ENCODE measurements at places on chromosomes 5 and 9.

GRCh38 chr9:137009938-137010732 is 13.8 kb upstream of the CLIC3 start:
- no peak for DNase-seq

- DNase-seq: peak; percentile 31
Observed at GRCh38 chr5:55222985-55223811, 3.9 kb downstream of the MCIDAS start.

DNA sequence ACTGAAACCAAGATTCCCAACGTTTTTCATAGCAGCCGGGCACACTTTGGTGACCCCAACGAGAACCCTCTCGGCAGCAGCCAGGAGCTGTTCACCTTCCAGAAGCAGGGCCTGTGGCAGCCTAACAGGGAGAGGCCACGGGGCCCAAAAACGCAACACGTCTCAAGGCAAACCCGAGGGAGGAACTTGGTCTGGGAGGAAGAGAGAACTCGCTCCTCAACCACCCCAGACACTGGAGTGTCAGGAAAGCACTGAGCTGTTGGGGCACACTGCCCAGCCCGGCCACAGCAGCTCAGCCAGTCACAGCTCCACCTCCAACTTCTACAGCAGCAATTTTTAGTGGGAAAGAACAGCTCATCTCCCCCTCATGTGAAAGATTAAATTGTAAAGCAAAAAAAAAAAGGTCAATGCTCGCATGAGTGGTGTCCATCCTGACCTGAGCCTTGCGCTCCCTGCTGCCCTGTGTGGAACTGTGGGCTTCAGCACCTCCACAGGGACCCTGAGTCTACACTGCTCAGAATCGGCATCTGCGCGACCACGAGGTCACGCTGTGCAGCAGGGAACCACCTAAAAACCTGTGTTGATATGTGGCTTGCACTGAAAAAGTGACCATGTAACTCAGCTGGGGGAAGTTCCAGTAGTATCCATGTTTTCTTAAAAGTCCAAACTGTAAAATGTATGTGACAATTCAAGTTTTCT is 55.0 kb downstream of the IPPK start:
- DNase-seq: no peak

DNA sequence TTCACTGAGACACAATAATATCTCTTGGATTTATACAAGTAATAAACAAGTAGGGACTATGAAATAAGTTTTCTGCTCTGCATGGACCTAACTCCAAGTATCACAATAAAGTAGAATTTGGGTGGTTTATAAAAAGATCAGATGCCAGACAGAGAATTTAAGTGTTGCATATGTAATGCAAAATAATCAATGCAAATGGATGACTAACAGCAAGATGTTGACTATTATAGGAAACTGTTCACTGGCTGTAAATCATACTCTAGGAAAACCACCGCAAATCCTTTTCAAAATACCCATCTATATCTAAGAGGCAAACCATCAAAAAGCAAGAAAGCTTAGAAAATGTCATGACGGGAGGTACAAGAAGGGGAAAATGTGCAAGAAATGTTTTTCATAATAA is 539.8 kb upstream of the FAM174A start:
- DNase-seq: no peak

GRCh38 chr5:42870882-42871418 is 59.3 kb upstream of the SELENOP start:
- no peak for DNase-seq

DNA sequence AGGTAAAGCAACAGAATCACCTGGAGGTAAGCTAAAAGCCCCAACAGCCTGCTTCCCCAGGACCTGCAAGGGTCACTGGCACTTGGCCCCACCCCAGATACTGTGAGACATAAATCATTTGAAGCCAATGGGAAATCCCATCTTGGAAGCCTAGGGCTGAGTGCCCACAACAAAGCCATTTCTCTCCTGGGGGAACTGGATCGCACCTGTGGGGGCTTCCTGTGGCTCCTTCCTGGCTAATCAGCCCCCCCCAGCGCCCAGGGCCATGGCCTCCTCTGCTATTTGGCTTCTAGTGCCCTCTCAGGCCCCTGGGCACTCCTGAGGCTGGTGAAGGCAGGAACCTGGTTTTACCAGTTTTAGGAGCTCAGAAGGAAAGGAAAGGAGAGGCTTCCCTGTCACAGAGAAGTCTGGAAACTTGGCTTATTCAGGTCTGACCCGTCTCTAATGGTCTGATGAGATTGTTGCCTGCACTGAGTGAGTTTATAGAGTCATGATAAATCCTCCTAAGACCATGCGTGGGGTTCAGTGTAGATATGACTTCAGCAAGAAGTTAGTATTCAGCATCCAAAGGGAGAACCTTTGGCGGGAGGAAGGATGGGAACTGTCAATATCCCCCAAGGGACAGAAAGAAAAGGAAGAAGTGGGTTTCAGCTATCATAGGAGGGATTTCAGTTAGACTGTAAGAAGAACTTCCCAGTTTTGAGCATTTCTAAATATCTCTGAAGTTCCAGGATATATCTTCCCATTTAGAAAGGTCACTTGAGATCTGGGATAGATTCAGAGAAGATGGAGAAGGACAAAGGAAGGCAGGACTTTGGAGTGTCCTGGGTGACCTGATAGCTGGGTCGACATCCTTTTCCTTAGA is 1.2 kb downstream of the KCNMB1 start:
- no peak for DNase-seq

DNA sequence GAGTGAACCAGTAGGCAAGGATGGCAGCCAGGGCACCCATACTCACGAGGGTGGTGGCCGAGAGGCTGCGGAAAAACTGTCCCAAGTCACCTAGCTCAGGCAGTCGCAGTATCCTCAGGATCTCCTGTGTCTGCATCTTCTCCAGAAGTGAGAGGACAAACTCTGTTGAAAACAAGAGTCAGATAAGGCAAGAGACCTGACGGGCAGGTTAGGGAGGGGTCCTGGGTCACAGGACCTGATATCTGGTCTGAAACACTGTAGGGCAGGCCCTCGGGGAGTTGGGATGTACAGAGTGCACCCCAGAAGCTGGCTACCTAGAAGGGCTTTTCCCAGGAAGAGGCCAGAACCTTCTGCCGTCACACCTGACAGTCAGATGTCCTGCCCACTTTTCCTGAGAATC is 17.4 kb downstream of the ACSL6 start:
- DNase-seq: no peak

DNA sequence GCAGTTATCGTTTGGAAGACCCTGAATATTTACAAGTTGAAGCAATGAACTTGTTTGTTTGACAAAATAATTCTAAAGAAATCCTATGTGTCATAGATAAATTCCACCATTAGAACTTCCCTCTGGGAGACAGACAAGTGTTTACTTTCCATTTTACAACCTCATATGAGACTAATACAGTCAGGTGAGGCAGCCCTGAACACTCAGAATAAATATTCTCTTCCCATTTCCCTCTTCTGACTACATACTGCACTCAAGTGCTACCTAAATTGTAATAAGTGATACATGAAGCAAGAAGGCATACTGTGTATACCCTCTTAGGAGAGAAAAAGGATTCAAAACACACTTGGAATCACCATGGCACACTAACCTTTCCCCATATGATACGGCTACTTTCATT is 6.8 kb downstream of the RASEF start:
- DNase-seq: no peak

DNA sequence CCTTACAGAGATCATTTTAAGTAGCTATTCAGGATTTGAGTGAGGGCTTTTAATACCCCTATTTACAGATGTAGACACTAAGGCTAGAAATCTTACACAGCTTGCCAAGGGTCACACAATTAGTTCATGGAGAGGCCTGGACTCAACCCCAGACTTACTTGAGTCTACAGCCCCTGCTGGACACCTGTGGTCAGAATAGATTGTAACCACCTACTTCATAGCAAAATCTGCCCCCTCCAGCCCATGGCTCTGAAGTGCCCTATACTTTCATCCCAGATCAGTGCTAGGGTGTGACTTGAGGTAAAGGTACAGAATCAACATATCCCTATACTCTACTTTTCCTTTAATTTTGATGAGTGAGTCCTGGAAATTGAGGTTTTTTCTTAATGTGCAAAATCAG is 291.3 kb downstream of the ADGRV1 start:
- no peak for DNase-seq

- DNase-seq: no peak
Observed at GRCh38 chr5:80399526-80400239, 8.2 kb upstream of the ZFYVE16 start.

DNA sequence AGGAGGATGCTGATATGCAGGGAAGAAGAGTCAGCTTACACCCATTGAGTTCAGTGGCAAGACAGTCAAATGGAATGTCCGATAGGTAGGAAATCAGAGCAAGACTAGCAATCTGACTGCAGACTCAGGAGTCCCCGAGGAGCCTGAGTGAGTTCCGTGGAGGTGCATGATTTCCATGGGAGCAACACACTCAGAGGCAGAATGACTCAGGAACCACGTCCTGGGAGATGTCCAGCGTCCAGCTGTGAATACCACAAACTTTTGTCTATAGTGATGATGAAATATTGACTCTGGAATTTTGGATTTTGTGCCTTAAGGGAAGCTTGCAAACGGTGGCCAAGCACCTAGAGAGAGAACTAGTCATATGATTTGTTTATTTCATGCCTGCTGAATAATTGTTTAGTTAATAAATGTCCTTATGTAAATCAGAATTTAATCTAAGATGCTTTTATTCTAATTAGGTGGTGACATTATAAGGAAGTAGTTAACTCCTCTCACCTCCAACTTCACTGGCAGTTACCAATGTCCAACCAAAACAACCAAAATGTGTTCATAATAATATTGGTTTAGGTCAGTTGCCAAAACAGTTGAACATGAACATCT is 100.4 kb downstream of the PDE4D start:
- no peak for DNase-seq

DNA sequence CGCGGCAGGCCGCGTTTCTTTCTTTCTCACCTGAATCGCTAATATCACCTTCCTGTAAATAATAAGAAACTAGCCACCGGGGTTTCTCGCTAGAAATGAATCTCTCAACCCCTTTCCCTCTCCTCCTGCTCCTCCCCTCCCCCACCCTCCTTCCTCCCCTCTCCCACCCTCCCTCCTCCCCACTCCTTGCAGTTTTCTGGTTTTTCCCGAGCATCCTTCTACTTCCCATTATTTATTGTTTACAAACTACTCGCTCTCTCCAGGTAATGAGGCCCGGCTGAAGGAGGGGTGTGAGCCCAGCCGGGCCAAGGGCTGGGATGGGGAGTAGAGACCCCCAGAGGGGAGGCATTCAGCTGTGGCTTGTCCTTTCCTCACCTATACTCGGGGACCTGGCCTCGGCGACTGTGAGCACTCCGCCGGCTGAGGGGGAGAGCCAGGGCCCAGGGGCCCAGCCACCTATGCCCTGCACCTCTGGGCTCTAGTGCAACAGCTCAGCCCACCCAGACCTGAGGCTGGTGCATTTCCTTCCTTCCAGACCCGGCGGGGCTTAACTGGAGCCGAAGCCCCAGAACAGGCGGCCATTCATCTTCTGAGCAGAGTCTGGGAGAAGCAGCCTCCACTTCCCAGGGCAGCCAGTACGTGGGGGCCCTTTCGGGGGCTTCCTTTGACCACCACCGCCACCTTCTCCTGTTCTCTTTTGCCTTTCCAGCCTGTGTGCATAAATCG is 2.1 kb upstream of the IRX4 start:
- DNase-seq: no peak

DNA sequence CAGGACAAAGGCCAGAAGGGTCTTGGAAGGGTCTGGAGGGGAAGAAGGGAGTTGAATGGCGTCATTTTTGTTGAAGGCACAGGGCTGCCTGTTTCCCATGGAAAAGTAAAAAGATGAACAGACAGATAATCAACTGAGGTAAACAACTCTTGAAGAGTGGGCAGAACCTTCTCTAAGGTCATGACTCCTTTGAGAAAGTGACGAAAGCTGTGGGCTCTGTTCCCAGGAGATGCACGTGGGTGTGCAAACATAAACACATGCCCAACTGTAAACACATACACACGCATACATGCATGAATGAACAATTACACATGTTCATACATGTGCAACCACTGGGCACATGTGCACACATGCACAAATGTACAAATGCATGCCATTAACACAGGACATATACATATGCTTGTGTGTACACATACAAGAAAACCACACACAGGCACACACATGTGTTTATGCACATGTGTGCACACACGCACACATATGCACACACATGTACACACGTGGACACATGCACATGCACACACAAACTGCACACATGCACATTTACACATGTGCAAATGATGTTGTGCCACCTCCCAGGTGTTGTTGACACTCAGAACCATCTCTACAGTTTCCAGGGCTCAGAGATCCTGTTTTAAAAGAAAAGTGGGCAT is 143.3 kb downstream of the GADD45G start:
- DNase-seq: no peak

DNA sequence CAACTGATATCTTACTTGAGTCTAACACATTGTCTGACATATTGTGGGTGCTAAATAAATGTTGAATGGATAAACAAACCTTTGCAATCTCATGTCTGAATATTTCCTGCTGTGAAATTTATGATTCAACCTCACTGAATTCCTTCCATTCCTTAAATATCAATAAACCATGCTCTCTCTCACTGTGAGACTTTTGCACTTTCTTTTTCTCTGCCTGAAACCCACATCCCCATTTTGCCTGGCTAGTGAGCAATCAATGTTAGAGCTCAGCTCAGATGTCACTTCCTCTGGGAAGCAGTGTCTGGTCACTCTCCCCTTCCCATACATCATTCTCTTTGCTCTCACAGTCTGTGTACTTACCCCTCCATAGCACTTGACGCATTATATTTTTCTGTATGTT is 383.7 kb upstream of the TRPC7 start:
- DNase-seq: no peak

DNA sequence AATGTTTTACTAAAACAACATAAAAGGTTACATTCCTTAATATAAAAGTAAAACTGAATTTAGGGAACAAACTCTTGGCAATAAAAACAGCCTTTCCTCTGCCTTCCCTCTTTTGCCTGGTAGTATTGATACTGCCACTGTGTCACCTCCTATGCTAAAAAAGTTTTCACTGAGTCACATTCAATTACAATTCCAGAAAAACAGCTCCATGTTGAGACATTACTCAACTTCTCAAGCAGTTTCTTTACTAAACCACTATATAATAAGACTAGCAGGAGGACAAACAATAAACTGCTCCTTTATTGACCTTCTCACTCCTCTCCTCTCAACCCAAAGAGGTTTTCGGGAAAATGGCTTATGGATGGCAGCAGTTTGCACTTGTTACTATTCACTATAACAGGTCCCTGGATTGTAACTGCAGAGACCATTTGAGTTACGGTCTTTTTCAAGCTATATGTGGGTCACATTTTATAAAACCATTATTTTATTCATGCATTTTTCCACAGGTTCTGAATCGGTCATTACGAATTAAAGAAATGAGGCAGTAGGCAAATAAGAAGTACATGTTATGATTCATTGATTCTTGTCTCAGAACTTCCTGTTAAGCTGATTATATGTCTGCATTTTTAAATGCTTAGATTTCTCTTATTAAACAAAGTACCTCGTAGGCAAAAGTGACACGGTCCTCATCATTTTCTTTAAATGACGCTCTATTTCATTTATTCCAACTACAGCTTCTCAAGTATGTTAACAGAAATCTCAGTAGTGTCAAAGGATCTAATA is 2.1 kb downstream of the ZDHHC21 start:
- no peak for DNase-seq

GRCh38 chr9:85859765-85860164 is 81.2 kb upstream of the NAA35 start:
- DNase-seq: no peak

- DNase-seq: no peak
Observed at GRCh38 chr9:110089681-110090370, 118.1 kb downstream of the C9orf152 start.

GRCh38 chr9:82490019-82490499 is 501.5 kb downstream of the SPATA31D1 start:
- no peak for DNase-seq

- no peak for DNase-seq
Observed at GRCh38 chr9:71762900-71763653, 5.2 kb downstream of the CEMIP2 start.

Data from endothelial cell (in vitro differentiated cells).